DMS79 (cell line): ENCODE measurements at places on chromosomes 11 and 22.

GRCh38 chr22:25120761-25121212 is 78.9 kb upstream of the CRYBB3 start:
- DNase-seq = no peak

DNA sequence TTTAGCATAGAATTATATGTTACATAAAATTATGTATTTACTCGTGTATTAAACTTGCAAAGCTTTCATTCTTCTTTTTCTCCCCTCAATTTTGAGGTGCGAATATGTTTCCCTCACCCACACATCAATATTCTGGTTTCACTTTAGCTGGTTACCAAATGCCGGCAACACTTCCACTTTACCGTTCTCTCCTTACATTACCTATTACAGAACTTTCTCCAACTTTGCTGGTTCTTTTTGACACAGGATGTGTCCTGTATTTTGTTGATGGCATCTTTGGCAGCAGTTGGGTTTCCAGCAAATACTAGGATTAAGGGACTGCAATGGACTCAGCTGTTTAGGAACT is 84.9 kb downstream of the PRR5L start:
- no peak for DNase-seq

GRCh38 chr22:46572911-46573780 is 35.7 kb upstream of the CELSR1 start:
- DNase-seq = no peak

GRCh38 chr11:83865636-83866461 is 579.7 kb upstream of the CCDC90B start:
- no peak for DNase-seq

GRCh38 chr11:46075928-46076327 is 45.3 kb downstream of the PHF21A start:
- no peak for DNase-seq
